SJSA1 (cell line): ENCODE measurements at places on chromosomes 11 and 22. TPM values are rescaled to one million over a fixed set of nuclear protein-coding genes. Genes with fewer than 3 reads are reported as not detected.

DNA sequence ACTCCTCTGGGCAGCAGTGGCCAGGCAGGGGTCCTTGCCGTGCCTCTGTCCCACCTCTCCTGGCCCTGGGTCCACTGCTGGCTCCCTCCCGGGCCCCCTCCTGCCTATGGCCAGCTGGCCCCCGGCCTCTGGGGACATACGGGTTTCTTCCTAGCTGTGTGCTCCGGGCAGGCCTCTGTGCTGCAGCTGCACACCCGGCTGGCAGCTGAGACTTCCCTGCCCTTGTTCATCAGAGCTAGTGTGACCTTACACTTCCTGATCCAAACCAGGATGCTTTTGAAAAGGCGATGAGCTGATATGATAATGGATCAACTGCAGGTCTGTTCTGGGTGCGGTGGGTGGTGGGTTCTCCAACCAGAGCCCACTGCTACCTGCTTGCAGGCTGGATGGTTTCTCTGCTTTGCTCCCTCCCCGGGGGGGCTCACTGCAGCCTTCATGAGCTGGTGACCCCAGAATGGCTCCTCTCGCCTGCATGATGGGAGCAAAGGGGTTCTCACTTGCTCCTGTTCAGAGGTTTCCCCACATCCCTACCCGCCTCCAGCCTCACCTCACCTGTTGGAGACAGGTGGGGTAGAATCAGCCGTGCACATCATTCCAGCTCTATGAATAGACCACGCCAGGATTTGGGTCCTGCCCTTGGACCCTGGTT, 13.3 kb downstream of the B3GAT1 start:
- no peak for DNase-seq

PELI3 gene
- total RNA-seq: 7.0 and 11.1 TPM in 2 replicates

DNA sequence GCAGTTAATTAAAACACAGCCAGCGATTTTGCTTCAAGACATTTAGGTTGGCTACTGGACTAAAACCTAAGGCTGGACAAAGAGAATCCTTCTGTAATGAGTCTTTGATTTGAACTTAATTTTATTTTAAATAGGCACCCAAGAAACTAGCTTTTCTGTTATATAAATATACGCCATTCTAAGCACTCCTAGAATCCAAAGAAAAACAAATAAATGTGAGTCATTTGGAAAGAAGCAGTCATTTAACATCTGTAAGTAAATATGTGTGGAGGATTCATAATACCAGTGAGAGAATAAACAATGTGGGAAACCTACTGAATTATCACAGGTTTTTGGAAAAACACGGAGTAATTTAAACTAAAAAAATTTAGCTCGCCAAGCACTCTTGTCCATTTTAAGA, 1.2 kb upstream of the TECTA start:
- DNase-seq: peak; percentile 46

- peak; percentile 73 for DNase-seq
Measured at GRCh38 chr22:20514658-20515406, 7.4 kb downstream of the MED15 start.

YDJC gene
- total RNA-seq: 36.4 and 47.9 TPM in 2 replicates

FAM180B gene
- not detected in 2 replicates for total RNA-seq

DNA sequence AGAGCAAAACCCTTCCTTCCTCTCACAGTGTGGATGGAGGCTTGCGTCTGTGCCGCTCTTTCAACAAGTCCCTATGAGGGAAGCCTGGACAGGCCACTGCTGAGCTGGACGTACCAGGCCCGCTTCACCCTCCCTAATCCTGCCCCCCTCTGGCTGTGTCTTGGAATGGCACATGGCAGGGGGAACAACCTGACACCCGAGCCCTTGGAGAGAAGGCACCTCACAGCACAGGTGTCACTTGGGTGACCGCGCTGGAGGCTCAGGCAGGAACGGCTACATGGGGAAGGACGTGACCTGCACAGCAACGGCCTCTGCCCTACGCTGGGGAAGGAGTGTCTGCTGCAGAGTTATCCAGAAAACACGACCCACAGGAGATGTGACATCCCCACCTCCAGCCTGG, 11.0 kb downstream of the CARS1 start:
- DNase-seq: no peak

GRCh38 chr11:92653454-92653853, 316.0 kb upstream of the MTNR1B start:
- no peak for DNase-seq

CCDC188 gene
- 0.16 and 0.84 TPM in 2 replicates for total RNA-seq

GRCh38 chr11:62493801-62494200, 52.8 kb downstream of the AHNAK start:
- DNase-seq: no peak

CRYBB3 gene
- total RNA-seq: not detected in 2 replicates

- DNase-seq: peak; percentile 53
Measured at GRCh38 chr22:36757668-36758211, 18.2 kb downstream of the IFT27 start.

PRG3 gene
- total RNA-seq: not detected in 2 replicates

DNA sequence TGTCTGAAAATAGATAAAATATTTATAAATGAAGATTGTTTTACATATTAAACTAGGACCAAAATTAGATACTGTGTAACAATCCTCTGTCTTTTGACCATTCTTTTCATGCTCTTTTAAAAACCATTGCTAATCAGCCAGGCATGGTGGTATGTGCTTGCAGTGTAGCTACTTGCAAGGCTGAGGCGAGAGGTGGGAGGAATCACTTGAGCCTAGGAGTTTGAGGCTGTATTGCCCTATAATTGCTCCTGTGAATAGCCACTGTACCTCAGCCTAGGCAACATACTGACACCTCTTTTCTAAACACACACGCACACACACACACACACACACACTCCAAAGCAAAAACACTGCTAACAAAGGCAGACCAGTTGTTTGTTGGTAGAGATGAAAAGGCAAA, 259.2 kb downstream of the JRKL start:
- DNase-seq: no peak

- DNase-seq: no peak
Measured at GRCh38 chr11:94400050-94400449, 1.2 kb downstream of the GPR83 start.

DNA sequence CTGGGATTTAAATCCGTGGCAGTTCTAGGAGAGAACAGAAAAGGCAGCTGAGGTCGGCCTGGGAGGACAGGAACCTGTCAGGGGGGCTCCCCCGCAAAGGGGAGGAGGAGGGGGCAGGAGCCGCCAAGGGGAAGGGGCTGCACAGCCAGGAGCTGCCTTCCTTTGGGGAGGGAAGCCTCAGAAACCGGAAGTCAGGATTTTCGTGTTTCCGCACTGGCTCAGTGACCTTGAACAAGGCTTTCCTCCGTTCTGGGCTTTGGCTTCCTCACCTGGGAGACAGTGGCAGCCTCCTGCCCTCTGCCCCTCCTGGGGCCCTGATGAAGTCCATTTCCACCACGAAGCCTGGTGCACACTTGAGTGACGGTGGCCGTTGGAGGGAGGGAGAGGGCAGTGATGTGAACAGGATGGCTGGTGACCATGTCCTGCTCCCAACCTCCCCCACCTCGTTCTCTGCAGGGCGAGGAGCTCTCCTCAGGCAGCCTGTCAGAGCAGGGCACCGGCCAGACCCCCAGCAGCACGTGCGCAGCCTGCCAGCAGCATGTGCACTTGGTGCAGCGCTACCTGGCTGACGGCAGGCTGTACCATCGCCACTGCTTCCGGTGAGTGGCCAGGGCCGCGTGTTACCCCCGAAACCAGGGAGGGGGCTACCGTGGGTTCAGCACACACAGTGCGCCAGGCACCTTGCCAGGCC, 12.6 kb downstream of the MICALL1 start:
- no peak for DNase-seq

RAG2 gene
- total RNA-seq: not detected in 2 replicates

GRCh38 chr22:44755956-44756361, 3.6 kb downstream of the ARHGAP8 start:
- no peak for DNase-seq

DTX4 gene
- 4.1 and 7.6 TPM in 2 replicates for total RNA-seq

TRIM22 gene
- 125 and 142 TPM in 2 replicates for total RNA-seq

DRD2 gene
- total RNA-seq: not detected in 2 replicates

KRTAP5-5 gene
- total RNA-seq: not detected in 2 replicates

GRCh38 chr22:28907311-28908008, 24.1 kb downstream of the ZNRF3 start:
- DNase-seq: no peak

DNA sequence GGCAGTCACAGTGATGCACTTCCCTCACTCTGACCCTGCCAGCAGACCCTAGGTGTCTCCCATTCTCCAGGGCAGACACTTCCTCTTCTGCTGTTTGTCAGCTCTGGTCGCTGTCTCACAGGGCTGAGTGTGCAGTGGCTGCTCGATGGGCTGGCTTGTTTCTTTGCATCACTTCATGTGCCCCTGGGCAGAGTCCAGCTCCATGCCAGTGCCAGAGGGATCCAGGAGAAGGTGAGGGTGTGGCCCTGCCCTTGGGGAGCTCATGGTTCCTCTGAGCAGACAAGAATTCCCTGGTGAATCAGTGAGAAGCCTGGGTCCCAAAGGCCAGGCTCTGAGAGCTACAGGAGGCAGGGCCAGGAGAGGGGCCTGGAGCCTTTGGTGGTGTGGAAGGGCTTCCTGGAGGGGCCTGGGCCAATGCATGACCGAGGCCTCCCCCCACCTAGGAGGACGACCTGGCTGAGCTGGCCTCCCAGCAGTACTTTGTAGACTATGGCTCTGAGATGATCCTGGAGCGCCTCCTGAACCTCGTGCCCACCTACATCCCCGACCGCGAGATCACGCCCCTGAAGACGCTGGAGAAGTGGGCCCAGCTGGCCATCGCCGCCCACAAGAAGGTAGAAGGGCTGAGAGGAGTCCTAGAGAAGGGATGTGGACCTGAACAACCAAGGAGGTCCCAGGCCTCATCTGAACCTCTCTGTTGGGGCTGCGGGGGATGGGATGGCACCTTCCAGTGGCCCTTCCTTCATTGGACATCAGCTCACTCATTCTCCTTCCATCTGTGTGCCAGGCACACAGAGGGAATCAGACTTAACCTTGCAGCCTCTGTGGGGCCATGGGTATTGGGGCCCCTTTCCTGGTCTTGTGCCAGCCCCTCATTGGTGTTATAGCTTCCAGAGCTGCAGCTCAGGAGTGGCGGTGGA, 66.1 kb downstream of the MYO7A start:
- DNase-seq: no peak

DNA sequence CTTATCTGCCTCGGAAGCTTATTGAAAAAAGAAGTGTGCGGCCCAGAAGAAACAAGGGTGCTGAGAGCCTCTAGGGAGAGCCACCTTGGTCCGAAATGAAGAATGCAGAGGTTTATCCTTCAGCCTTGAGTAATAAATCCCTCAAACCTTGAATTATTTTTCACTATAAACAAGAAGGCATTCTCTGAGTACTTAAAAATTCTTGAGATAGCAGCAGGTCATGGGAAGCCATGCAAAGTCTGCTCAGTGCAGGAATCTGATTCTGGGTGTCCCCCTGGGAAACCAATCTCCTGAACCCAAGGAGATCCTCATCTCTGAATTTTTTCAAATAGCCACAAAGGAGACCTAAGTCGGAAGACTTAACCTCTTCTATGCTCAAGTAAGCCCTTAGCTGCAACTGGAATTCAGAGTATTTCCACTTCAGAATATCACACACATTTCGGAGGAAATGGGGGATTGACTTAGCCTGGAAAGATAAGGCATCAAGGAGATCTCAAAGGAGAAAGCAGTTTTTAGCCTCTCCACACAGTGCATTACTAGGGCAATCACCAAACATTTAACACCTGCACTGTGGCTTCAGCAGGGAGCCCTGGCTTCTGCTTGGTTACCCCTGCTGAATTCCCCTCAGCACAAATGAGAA, 365.0 kb downstream of the ETS1 start:
- DNase-seq: peak; percentile 26

DNA sequence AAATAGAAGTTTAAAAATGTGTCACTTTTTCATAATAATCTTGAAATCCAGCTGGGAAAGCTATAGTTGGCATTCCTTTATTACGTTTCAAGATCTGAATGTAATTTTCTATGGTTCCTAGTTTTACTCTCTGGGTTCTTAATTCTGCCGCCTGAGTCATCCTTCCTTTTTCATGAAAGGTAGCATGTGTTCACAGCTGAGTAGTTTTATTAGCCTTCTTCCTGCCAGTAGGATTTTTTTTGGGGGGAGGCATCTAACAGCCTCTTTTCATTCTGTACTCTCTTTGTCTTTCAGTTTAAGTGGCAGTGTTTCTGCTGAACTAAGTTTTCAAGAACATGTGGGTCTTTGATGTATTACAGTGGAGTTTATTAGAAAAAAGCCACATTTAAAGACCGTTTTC, 36.5 kb downstream of the OR2AG2 start:
- DNase-seq: no peak

DNA sequence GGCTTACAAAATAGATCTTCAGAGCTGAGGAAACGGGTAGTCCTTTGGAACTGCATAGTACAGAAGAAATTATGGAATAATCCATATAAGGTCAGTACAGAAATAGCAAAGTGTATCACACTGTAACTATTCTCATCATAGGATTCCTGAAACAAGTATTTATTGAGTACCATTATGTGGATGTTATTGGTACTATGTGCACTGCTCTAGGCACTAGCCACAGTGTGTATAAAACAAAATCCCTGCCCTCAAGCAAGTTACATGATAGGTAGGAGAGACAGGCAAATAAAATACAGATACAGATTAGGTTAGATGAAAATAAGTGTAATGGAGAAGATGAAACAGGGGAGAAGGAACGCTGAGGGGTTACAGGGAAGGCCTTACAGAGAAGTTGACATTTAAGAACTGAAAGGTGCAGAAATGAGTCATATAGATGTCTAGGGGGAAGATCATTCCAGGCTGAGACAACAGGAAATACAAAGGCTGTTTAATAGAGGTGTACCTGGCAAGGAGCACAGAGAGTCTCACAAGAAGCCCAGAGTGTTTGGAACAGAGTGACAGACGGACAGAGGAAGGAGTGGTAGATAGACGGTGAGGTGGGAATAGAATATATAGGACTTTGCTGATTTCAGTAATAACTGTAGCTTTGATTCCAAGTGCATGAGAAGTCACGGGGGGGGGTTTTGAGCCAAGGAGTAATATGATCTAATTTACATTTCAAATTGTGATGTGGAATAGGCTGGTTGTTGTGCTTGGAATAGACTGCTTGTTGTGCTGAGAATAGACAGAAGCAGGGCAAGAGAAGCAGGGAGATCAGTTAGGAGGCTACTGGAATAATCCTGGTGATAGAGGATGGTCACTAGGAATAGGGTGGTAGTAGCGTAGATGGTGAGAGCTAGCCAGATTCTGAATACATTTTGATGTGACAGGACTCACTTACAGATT, 13.7 kb downstream of the RNF141 start:
- no peak for DNase-seq

DNA sequence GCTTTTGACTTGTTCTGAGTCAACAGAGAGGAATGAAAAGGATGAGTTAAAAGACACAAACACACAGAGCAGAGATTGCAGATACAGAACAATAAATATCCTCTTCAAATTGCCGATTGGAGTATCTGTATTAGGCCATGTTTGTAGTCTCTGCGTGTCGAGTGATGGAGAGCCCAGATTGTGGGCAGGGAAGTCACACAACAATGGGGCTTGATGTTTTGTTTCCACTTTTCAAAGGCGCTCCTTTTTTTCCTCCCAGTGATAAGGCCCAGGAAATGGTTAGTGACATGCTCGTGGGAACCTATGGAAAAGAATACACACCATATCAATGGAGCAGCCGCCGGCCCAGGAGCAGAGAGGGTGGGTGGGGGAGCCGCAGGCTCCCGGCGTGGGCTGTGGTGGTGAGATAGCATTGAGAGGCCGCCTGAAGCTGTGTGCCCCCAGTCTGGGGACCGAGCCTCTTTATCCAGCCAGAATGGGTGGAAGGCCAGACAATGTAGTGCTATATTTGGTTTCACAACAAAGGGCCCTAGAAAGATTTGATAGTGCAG, 555.9 kb downstream of the INSC start:
- peak; percentile 52 for DNase-seq

TUB gene
- total RNA-seq: 2.3 and 3.0 TPM in 2 replicates

GRCh38 chr11:75996523-75997442, 181.8 kb downstream of the UVRAG start:
- DNase-seq: no peak
